Fibroblast of pulmonary artery (primary cell): ENCODE measurements at places on chromosomes 6 and 20.
A peak's percentile ranks its signal among the peaks of the same experiment; 100 is the strongest.

DNA sequence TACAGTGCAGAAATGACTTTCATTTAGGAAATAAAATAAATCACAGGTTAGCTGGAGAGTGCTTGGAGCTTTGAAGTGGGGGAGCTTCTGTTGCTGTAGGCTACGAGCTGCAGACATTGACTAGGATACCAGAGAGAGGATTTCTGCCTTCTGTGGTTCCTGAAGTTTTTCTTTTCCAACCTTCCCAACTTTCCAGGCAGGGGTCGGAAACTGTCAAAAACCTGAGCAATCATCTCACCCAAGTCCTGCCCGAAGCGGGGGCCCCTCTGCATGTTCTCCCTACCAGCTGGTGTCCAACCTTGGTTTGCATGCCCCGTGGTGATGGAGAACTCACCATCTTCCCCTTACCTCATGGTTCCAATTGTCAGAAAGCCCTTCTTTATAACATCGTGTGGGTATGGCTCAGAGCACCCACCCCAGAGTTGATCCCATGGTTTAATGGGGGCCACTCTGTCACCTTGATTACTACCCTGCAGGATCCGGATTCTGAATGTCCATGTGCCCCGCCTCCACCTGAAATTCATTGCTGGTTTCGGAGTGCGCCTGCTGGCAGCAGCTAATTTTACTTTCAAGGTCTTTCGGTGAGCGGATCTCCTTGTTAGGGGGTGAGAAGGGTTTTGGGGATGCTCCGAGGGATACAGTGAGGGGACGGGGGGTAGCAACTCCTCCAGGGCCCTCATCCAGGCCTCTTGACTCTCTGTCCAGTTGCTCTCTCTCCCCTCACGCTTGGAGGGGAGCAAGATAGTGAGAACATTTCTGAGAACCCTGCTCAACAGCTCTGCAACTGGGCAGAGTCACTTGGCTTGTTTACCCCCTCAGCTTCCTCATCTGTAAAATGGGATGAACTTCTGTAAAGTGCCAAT, 5.1 kb downstream of the BPIFB2 start:
- no peak for DNase-seq

GRCh38 chr6:151512481-151512880, 18.7 kb downstream of the CCDC170 start:
- no peak for DNase-seq

GRCh38 chr6:169885831-169886230, 134.4 kb downstream of the ERMARD start:
- DNase-seq: no peak

- DNase-seq: no peak
Measured at GRCh38 chr20:25251558-25251957, 3.7 kb downstream of the PYGB start.

- peak; percentile 77 for DNase-seq
Measured at GRCh38 chr6:118705544-118706491, 54.4 kb upstream of the CEP85L start.

DNA sequence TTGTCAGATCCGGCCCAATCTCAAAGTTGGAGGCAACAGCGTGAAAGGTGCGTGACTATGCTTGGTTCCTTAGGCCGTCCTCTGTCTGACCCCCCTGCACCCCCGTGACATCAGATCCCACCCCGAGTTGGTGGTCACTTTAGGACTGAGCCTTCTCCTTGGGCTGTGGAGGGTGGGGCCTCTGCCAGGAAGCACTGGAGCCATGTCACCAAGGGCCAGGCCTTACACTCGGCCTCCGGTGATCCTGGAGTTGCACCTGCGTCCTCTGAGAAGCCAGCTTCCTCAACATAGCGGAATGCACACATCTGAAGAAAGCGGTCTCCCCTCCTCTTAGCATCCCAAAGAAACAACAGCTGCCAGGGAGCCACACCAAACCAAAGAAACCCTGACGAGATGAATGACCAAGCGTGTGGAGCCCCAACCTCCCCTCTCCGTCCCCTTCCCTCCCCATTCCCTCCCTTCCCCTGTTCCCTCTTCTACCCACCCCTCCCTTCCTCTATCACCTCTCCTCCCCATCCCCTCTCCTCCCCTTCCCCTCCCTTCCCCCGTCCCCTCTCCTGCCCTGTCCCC, 182.6 kb downstream of the TTLL2 start:
- DNase-seq: no peak

- DNase-seq: no peak
Measured at GRCh38 chr20:24261351-24261750, 208.1 kb upstream of the SYNDIG1 start.

DNA sequence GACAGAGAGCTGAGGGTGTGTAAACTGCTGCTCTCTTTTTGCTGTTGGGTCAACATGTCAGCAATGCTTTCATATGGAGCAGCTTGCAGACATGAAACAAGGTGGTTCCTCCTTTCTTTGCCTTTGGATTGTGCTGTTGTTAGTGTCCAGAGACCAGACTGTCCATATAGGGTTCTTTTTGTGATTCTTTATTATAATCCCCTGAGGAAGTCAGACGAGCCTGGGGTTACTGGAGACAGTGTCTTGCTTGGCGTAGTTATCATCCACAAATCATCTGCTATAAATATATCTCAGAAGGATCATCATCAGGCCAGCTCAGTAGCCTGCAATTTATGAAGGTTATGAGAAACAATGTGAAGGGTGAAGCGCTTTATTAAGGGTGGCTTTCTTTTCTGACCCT, 2.3 kb upstream of the ADGRB3 start:
- no peak for DNase-seq

DNA sequence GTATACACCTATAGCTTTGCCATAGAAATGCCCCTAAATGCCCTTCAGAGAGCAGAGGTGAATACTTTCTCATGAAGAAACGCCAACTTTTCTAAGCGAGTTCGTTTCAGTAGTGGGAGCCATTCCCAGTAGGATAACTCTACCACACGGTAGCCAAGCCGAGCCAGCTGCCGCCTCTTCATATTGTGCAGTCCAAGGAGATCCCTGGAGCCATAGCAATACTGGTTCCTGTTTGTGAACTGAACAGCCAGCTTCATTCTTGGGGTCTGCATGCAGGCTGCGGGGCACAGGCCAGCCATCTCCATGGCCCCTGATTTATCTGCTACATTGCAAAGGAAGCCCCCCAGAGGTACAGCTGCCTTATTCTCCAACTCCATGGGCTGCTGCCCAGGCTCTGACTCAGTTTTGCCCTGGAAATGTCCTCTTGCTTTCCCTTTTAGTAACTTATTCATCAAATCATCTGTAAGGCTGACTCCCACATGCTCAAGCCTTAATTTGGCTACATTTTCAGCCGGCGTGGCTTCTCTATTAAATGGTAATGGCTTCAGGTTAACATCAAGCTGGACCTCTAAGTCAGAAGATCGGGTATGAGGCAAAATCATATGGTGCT, 12.8 kb downstream of the FASTKD5 start:
- no peak for DNase-seq
